NCI-H1436 (cell line): ENCODE measurements at places on chromosomes 5 and 9.
A peak's percentile ranks its signal among the peaks of the same experiment; 100 is the strongest.

- no peak for DNase-seq
Measured at GRCh38 chr5:93585767-93586385, 2.9 kb downstream of the NR2F1 start.

DNA sequence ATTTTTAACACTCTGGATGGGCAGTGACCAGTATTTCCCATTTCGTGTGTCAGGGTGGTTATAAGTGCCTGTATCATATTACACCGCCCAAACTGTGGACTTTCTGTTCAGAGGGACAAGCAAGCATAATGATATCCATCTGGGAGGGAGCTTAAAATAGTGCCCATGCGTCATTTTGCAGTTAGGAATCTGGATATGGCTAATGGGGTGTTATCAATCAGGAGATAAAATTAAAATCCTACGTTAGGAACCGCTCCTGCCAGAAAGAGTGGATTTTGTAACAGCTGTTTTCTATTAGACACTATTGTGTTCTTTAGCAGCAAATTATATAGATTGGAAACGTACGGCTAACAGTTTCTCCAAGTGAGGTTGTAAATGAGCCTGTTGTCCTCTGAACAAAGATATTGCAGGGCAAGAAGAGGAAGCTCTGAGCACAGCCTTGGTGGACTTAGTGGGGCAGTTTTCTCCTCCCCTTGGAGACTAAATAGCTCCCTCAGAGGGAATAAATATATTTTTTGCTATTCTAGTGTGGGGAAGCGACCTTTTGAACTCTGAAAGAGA, 160.4 kb downstream of the SPATA31D1 start:
- DNase-seq = no peak

DNA sequence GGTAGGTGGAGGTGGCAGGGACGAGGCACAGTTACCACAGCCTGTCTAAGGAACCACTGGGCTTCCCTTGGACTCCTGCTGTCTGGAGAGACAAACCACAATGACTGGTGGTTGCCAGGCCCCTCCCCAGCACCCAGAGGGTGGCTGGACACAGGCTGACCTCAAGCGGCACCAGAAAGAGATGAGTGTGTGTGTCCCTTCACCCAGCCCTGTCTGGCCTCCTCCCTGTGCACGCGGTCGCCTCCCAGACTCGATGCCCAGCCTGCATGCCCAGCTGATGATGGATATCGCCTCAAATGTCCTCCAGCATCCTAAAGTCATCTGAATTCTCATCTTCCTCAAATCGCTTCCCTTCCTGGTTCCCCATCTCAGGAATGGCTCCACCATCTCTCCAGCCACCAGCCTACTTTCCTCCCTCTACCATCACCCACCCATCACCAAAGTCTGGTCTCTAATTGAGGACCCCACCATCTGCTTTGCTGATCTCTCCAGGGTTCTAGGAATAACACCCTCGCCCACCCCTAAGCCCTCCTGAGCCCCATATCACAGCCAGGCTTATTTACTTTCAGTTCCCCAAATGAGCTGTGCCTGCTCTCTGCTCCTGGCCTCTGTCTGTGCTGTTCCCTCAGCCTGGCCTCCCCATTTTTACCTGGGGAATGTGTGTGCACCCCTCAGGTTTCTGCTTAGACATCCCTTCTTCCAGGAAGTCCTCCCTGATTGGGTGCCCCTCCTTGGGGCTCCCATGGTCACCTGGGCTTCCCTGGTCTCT, 52.5 kb upstream of the GGTA1 start:
- DNase-seq = no peak

- peak; percentile 11 for DNase-seq
Measured at GRCh38 chr5:73218552-73219171, 45.7 kb downstream of the TMEM174 start.

DNA sequence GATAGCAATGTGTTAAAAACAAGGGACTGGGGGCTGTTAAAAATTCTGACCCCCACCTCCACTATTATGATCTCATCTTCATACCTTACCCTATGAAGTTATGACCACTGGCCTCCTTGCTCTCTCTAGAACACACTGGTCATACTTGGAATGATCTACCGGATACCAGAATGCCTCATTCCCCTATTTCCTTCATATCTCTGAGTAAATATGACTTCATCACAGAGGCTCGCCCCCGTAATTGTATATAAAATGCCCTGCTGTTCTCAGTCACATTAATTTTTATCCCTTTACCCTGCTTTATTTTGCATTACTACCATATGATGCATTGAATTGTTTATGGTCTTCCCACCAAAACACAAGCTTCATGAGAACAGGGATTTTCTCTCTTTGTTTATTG, 29.2 kb downstream of the IZUMO3 start:
- no peak for DNase-seq

DNA sequence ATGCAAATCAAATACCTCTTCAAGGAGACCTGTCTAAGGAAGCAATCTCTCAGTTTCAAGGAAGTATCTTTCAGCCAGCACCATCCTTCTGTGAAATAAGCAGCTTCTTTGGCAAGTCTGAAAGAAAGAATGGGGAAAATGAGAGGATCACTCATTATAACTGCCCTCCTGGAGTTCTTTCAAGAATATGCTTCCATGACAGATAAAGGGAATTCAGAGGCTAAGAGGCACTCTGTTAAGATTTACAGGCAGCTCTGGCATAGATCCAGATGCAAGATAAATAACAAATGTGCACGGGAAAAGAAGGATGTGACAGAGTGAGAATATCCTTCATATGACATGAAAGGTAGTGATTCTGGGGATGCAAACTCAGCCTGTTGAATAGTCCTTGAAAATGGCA, 348.2 kb upstream of the CCNG1 start:
- no peak for DNase-seq

- DNase-seq = no peak
Measured at GRCh38 chr5:8997542-8998070, 548.3 kb downstream of the SEMA5A start.

- DNase-seq = no peak
Measured at GRCh38 chr9:88596376-88596775, 61.4 kb downstream of the NXNL2 start.

- no peak for DNase-seq
Measured at GRCh38 chr9:120724757-120725400, 10.6 kb upstream of the MEGF9 start.

- no peak for DNase-seq
Measured at GRCh38 chr9:114785866-114786650, 19.8 kb downstream of the TNFSF15 start.

- no peak for DNase-seq
Measured at GRCh38 chr5:169545762-169546161, 37.8 kb upstream of the SPDL1 start.

DNA sequence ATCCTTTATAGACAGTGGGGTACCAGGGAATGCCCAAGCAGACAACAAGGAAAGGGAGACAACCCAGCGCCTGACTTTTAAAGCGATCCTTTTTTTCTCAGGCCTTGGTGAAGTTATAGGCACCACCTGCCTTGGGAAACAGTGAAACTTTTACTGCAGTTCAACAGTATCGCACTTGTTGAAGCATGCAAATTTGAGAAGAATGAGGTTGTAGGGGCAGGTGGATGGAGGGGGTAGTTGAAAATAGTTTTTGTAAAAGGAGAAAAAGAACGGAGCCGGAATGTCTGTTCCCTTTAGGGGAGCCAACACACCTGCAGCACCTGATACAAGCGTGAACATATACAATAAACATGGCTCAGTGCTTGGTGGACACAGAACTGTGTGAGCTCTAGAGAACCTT, 190.2 kb upstream of the NR3C1 start:
- DNase-seq = no peak

DNA sequence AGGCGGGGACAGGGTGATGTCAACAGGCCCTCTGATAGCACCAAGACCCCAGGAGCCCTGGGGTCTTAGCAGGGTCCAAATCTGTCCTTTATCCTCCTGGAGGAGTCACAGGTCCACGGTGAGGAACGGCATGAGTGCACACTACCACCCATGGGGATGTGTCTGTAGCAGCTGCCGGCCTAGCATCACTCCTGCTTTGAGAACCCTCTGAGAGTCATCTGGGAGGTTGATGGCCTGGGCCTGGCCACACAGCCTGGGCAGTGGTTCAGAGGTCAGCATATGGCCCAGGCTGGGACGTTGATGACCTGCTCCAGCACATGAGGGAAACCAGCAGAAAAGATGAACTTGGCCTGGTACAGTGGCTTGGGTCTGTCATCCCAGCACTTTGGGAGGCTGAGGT, 1.8 kb upstream of the GFPT2 start:
- no peak for DNase-seq

- DNase-seq = no peak
Measured at GRCh38 chr9:94985649-94986048, 259.1 kb downstream of the AOPEP start.

GRCh38 chr5:73487815-73488214, 10.4 kb upstream of the BTF3 start:
- DNase-seq = no peak
